ENCODE measurements at places on chromosomes 1 and 21.

GRCh38 chr1:24266398-24266941 is 52.7 kb upstream of the GRHL3 start:
- ATAC-seq, result no peak

- no peak for ATAC-seq
These were observed 53.4 kb upstream of the ATP5PO start for GRCh38 chr21:33968995-33969348.

- ATAC-seq, result peak; percentile 49
These were observed 88.8 kb upstream of the IPO9 start for GRCh38 chr1:201740086-201740541.

DNA sequence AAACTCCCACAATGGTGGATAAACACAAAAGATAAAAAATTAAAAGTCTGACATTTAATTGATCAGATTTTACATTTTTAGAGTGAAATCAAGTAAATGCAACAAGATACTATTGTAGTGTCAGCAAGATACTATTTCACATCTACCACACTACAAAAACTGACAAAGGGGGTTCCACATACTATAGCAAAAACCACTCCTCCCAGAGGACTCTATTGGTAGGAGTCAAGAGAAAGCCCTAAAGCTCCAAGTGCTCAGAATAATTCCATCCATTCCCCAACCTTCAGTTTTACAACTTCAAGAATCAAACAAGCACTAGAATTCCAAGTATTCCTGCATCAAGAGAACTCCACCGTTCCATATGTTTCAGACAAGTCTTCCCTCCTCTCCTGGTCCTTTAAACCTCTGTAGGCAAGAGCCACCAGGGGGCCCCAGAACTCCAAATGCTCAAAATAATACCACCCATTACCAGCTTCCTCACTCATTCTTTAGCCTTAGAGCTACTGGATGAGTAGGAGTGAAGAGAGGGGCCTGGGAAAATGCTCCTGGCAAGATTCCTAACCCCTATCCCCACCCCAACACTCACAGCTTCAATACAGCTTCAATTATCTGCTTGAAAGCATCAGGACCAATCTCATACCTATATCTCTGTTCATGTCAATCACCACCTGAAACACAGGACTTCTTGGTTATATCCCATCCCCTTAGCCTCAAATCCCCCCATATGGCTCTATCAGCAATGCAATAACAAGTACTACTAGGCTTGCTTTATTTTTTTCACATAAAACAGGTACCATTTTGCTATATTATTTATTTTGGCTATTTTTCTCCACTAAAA is 9.9 kb downstream of the TOR1AIP2 start:
- peak; percentile 93 for ATAC-seq

- ATAC-seq, result peak; percentile 22
These were observed 19.0 kb downstream of the TEX35 start for GRCh38 chr1:178531887-178532286.

DNA sequence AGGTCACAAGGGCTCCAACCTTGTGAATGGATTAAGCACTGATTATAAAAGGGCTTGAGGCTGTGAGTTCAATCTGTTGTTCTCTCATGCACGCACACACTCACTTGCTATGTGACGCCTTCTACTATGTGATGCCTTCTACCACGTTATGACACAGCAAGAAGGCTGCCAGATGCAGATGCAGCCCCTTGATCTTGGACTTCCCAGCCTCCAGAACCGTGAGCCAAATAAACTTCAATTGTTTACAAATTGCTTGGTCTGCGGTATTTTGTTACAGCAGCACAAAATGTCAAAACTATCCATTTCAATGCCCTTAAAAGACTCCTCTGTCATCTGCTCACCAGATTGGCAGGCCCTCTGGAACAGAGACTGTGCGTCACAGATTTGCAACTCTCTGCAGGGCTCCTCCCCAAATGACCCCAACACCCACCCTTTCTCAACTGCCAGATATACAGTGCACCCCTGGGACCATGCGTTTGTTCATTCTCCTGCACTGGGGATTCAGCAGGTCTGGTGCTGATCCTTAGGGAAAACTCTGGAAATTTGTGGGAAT is 47.8 kb upstream of the KANK4 start:
- ATAC-seq, result no peak

GRCh38 chr1:238111081-238111480 is 220.4 kb upstream of the ZP4 start:
- ATAC-seq, result no peak

All from motor neuron (in vitro differentiated cells).